ENCODE measurements at places on chromosomes 5 and 9.
A peak's percentile ranks its signal among the peaks of the same experiment; 100 is the strongest.

DNA sequence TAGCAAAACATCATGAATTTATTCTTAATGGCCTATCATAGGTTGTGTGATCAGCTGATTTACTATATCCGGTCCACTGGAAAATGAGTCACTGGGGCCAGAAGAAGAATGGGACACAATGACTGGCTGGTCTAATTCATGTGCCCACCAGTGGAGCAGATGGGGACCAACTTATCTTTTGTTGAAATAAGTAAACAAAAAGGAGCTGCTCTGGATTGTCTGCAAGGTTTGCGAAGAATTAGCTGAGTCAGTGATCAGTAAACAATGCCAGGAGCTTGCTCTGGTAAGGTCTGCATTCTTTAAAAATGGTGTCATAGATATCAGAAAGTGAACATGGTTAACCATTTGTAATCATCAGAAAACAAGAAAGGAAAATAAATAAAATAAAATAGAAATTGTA, 128.0 kb downstream of the RASEF start:
- DNase-seq: no peak

DNA sequence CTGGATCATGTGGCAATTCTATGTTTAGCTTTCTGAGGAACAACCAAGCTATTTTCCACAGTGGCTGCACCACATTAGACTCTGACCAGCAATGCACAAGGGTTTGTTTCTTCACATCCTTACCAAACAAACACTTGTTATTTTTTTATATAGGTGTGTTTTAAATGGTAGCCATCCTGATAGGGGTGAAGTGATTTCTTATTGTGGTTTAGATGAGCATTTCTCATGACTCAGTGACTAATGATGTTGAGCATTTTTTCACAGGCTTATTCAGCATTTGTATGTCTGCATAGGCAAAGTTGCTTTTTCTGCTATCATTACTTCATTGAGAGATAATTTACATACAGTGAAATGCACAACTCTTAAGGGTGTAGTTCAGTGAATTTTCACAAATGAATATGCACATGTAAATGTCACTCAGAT, 36.0 kb downstream of the ANKRD33B start:
- DNase-seq: no peak

DNA sequence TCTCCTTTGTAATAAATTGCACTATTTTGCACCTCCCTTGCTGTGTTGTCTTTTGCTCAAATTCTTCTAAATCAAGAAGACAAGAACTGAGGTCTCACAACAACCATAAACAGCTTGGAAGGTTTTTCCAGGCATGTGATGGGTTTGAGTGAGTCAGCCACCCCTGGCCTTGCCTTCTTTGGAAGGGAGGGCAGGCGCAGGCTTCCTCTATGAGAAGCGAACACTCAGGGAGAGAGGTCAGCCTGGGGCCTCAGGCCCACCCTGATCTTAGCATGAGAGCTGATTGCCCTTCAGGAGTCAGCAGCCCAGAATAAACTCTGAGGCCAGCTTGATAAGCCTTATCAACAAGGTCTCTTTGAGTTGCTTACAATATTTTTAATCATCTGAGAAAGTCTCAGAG, 31.6 kb downstream of the S1PR3 start:
- DNase-seq: no peak

GRCh38 chr5:82011761-82012160, 39.9 kb downstream of the ATG10 start:
- no peak for DNase-seq

GRCh38 chr9:73038613-73039012, 85.8 kb upstream of the ALDH1A1 start:
- no peak for DNase-seq

DNA sequence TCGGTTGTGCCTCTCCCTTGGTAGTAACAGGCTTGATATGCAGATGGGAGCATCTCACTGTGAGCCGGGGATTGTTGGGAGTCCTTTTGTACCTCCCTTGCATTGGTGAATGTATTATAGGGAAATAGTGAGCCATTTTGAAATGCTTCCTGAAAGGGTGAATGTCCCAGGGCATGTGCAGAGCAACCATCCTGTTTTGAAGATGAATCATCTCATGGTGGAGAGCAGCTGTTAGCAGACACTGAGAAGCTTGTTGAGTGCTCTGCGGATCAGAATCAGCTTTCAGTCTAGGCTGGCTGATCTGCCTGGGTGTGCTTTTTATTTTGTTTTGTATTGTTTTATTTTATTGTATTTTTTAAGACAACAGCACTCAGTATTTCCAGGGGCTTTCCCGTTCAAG, 29.7 kb downstream of the SLC36A1 start:
- no peak for DNase-seq

GRCh38 chr5:149770236-149770635, 40.1 kb downstream of the PPARGC1B start:
- DNase-seq: no peak

DNA sequence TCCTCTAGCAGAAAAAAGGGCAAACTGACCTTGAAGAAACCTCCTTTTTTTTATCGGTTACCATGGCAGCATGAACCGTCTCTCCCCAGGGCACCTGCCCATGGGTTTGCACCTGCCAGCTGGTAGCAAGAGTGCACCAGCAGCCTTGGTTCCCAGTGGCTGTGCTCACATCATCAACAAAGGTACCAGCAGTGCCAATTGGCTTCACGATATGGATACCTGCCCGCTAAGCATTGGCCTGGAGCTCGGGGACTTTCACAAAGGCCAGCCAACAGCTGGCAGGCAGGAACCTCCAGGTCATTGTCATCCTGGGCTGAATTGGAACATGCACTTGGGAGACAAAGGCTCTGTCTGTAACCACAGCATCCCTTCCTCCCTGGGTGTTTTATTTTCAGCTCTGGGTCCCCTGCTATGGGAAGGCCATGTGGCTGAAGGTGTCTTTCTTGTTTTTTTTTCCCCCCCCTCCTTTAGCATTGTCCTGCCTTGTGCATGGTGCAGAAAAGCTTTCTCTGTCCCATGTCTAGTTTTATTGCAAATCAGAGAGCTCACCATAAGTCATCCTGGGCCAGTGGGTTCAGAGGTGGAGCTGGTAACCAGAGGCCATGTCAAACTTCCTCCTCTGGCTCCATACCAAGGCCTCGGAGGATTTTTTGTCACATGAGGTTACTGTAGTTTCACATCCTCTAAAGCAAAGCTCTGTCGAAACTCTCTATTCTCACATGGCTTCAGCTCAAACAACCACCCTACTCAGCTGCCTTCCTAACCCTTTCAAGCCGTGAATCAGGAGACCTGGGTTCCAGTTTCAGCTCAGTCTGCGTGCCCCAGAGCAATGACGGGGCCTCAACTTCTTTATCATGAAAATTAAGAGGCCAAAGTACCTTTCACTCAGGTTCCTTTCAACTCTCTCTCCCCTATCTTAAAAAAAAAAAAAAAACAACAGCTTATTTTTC, 145.5 kb upstream of the MAP3K1 start:
- DNase-seq: peak; percentile 81
